ENCODE measurements at places on chromosomes 13 and 19.

GRCh38 chr19:50046649-50047503 lies 21.1 kb downstream of the ZNF473 start:
- H3K27me3 ChIP-seq: no peaks in the 10 kb centered on the region
- peaks cover 5% of the 10 kb centered on the region for H3K4me1 ChIP-seq
- no peak overlapping the region for H3K27ac ChIP-seq
- no peak overlapping the region for H3K4me3 ChIP-seq

GRCh38 chr13:72062566-72062965 lies 195.6 kb upstream of the DACH1 start:
- H3K4me3 ChIP-seq: no peak overlapping the region
- DNase-seq: no peak
- H3K4me1 ChIP-seq: no peaks in the 10 kb centered on the region
- H3K36me3 ChIP-seq: no peaks in the 10 kb centered on the region
- no peaks in the 10 kb centered on the region for H3K27me3 ChIP-seq
- no peak overlapping the region for H3K27ac ChIP-seq

DNA sequence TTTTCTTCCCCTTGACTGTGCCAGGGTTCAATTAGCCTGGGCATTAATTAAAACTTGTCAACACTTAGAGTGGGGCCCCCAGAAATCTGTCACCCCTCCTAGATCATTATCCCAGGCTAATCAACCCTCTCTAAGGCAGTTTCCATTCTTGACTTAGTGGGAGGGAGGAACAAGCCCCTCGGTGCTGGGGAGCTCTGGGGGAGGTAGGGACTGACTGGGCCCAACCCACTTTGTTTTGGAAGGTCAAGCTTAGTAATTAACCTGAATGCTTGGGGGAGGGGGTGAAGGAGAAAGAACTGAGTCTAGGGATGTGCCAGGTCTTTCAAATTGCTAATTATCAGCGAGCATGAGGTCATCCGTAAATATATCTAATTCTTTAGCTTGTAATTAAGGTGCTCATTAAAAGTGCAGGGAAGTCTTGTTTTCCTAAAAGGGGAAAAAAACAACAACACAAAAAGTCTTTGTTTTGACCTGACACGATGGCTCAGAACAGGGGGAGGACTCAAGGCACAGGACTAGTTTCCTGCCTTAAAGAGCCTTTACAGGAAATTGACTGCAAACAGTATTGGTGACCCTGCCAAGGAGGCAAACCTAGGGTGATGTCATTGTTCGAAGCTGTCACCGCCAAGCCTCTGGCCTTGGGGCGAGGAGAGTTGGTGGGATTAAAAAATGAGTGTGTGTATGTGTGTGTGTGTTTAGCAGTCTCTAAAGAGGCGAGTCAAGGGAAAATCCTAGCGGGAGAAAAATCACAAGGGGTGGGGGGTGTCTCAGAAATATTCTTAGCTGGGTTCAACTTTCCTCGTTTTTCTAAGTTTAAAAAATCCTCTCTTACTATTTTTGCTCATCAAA lies 19.4 kb downstream of the ACTN4 start:
- no peaks in the 10 kb centered on the region for H3K27me3 ChIP-seq
- peaks cover 87% of the 10 kb centered on the region for H3K4me1 ChIP-seq
- no peak for DNase-seq
- peak overlapping the region; percentile 77 for H3K4me3 ChIP-seq
- peak overlapping the region; percentile 96 for H3K27ac ChIP-seq
- H3K36me3 ChIP-seq: peaks cover 40% of the 10 kb centered on the region

GRCh38 chr19:46404055-46404752 lies 9.2 kb downstream of the CCDC8 start:
- peaks cover 17% of the 10 kb centered on the region for H3K27me3 ChIP-seq
- H3K36me3 ChIP-seq: no peaks in the 10 kb centered on the region
- DNase-seq: no peak

GRCh38 chr19:19615086-19615485 lies 3.4 kb downstream of the PBX4 start:
- H3K4me3 ChIP-seq: no peak overlapping the region
- no peak for DNase-seq
- H3K27me3 ChIP-seq: no peaks in the 10 kb centered on the region
- H3K27ac ChIP-seq: no peak overlapping the region

- no peak overlapping the region for H3K4me3 ChIP-seq
- no peaks in the 10 kb centered on the region for H3K36me3 ChIP-seq
- H3K27ac ChIP-seq: no peak overlapping the region
- DNase-seq: no peak
- H3K4me1 ChIP-seq: peaks cover 10% of the 10 kb centered on the region
- H3K27me3 ChIP-seq: no peaks in the 10 kb centered on the region
Measured at GRCh38 chr13:46121597-46122163, 16.8 kb upstream of the CPB2 start.

DNA sequence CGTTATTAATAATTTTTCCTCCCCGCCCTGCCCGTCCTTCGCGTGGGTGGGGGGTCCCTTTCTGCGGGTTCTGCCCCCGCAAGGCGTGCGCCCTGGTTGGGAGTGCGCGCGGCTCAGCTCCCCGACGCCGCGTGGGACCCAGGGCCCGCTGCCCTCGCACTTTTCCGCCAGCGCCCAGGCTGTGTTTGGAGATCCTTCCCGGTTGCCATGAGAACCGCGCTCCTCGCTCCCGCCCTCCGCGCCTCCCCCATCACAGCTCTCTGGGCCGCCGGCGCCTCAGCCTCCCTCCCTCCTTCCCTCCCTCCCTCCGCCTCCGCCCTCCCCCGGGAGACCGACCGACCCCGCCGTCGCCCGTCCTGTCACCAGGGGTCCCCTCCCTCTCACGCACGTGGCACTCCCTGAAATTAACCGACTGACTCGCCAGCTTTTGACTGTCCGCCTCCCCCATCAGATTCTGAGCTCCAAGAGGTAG lies 2.4 kb upstream of the SSBP4 start:
- peak overlapping the region; percentile 86 for H3K4me3 ChIP-seq
- H3K4me1 ChIP-seq: peaks cover 39% of the 10 kb centered on the region
- no peaks in the 10 kb centered on the region for H3K27me3 ChIP-seq
- H3K27ac ChIP-seq: peak overlapping the region; percentile 98
- no peaks in the 10 kb centered on the region for H3K36me3 ChIP-seq

- H3K36me3 ChIP-seq: peaks cover 7% of the 10 kb centered on the region
- no peaks in the 10 kb centered on the region for H3K27me3 ChIP-seq
- no peak overlapping the region for H3K27ac ChIP-seq
- no peak overlapping the region for H3K4me3 ChIP-seq
- H3K4me1 ChIP-seq: peaks cover 4% of the 10 kb centered on the region
- peak; percentile 69 for DNase-seq
Measured at GRCh38 chr19:2444251-2445002, 12.3 kb downstream of the LMNB2 start.

DNA sequence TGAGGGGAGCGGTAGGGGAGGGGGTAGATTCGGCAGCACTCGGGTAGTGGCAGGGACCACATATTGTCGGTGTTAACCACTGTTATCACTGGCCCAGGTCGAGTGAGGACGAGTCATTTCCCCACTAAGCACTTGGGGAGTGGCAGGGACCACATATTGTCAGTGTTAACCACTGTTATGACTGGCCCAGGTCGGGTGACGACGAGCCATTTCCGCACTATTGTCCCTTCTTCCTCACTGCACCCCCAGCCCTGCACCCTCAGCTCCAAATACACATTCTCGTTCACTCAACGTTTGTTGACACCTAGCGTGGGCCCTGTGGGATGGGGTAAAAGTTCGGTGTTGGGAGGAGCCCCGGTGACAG lies 467 bp upstream of the CLN5 start:
- peak overlapping the region; percentile 98 for H3K4me3 ChIP-seq
- DNase-seq: no peak
- H3K36me3 ChIP-seq: peaks cover 2% of the 10 kb centered on the region
- H3K27ac ChIP-seq: peak overlapping the region; percentile 93

- H3K4me3 ChIP-seq: no peak overlapping the region
- H3K27ac ChIP-seq: no peak overlapping the region
- no peaks in the 10 kb centered on the region for H3K27me3 ChIP-seq
- H3K36me3 ChIP-seq: no peaks in the 10 kb centered on the region
- H3K4me1 ChIP-seq: no peaks in the 10 kb centered on the region
Measured at GRCh38 chr13:60654415-60654814, 257.4 kb downstream of the TDRD3 start.

DNA sequence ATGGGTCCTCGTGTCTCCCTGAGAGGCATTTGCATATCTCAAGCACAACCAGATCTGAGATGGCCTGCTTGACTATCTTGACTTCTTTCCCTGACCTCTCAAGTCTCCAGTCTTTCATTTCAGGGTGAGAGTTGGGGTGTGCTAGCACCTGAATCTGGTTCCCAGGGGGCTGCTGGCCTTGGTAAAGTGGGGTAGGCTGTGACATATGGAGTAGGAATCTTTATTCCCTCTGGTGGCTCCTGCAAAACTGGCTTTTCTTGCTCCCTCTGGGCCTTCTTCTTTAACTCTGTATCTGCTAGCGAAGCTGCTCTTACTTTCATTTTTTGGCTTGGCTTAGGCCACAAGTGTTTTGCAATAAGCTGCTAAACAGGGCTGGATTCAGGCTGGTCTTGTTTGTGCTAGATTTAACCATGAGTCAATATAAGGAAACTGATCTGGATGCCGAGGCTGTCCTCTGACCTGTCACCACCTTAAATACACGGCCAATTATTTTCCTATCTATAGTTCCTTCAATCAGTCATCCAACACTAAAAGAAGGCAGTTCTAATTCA lies 42.3 kb downstream of the ZNF493 start:
- DNase-seq: no peak
- H3K27ac ChIP-seq: peak overlapping the region; percentile 98
- H3K36me3 ChIP-seq: peaks cover 6% of the 10 kb centered on the region
- H3K4me3 ChIP-seq: peak overlapping the region; percentile 78
- H3K27me3 ChIP-seq: no peaks in the 10 kb centered on the region

GRCh38 chr13:38381890-38382289 lies 32.2 kb downstream of the UFM1 start:
- DNase-seq: no peak
- H3K36me3 ChIP-seq: no peaks in the 10 kb centered on the region
- no peaks in the 10 kb centered on the region for H3K4me1 ChIP-seq
- H3K27me3 ChIP-seq: no peaks in the 10 kb centered on the region
- no peak overlapping the region for H3K4me3 ChIP-seq

DNA sequence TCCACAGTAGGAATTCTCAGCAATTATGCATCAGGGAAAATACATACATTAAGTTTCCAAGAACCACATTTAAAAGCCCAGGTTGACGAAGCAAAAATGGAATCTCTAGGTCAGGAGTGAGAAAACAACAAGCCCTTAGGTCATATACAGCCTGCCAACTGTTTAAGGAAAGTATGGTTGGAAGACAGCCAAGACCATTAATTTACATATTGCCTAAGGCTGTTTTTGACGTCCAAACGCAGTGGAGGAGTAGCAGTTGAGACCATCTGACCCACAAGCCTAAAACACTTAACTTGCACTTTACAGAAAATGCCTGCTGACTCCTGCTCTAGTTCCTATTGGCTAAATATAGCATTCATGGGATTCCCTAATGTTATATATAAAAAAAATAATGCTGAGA lies 299.0 kb downstream of the ITGBL1 start:
- H3K27me3 ChIP-seq: peaks cover 6% of the 10 kb centered on the region
- DNase-seq: no peak
- H3K27ac ChIP-seq: no peak overlapping the region
- no peak overlapping the region for H3K4me3 ChIP-seq
- H3K4me1 ChIP-seq: peaks cover 7% of the 10 kb centered on the region
- H3K36me3 ChIP-seq: no peaks in the 10 kb centered on the region

- no peak for DNase-seq
- no peak overlapping the region for H3K4me3 ChIP-seq
Measured at GRCh38 chr13:94109715-94110374, 369.6 kb downstream of the DCT start.

- no peak overlapping the region for H3K4me3 ChIP-seq
- H3K27ac ChIP-seq: no peak overlapping the region
- H3K4me1 ChIP-seq: no peaks in the 10 kb centered on the region
- no peaks in the 10 kb centered on the region for H3K27me3 ChIP-seq
- DNase-seq: no peak
- H3K36me3 ChIP-seq: peaks cover 4% of the 10 kb centered on the region
Measured at GRCh38 chr19:38801359-38802095, 11.2 kb downstream of the LGALS4 start.

DNA sequence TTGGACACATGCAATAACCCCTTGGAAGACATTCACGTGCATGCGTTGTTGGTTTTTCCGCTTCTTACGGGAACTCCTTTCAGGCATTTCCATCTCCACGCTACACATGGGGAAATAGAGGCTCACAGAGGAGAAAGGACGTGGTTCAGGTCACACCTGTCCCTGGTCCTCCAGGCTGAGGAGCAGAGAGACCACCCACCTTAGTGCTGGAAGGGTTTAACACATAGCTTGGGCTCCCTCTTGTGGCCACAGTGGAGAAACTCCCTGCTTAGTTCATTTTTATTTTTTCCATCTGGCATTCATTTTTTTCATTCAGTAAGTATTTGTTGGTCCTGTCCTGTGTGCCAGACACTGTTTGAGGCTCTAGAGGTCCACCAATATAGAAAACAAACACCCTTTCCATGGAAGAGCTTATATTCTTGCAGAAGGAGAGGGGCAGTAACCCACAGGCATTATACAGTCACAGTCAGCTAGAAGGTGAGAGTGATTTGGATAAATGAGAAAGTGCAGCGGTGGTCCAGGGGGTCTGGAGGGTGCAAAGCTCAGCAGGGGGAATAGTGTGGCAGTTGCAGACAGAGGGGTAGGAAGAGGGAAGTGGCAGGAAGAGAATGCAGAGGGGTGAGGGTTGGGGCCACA lies 24.2 kb upstream of the TTYH1 start:
- H3K4me1 ChIP-seq: peaks cover 6% of the 10 kb centered on the region
- H3K27me3 ChIP-seq: peaks cover 39% of the 10 kb centered on the region
- DNase-seq: no peak
- H3K36me3 ChIP-seq: no peaks in the 10 kb centered on the region
- H3K4me3 ChIP-seq: peak overlapping the region; percentile 10
- H3K27ac ChIP-seq: peak overlapping the region; percentile 8

DNA sequence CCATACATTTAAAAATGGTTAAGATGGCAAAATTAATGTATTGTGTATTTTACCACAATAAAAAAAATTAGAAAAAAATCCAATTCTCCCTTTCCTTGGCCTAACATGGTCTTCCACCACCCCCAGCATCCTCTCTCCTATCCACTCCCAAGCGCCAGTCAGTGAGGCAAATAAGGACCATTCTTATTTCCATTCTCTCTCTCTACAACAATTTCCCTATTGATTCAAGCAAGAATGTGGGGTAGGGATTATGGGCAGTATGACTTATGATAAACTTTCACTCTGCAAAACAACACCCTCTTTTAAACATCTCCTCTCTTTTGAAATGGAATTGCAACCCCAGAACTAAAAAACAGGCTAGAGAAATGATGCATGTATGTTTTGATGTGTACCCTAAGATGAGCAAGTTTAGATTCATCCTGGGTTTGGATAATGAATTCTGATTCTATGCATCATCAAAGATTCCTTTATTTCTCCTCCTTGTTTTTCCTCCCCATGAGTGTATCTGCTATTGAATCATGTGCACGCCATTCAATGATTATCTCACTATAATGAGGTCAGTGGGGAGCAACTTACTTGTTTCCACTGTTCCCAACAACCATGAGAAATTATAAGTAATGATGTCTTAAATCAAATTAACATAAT lies 3.5 kb downstream of the STARD13 start:
- no peaks in the 10 kb centered on the region for H3K36me3 ChIP-seq
- H3K4me1 ChIP-seq: peaks cover 32% of the 10 kb centered on the region
- no peak for DNase-seq
- H3K4me3 ChIP-seq: peak overlapping the region; percentile 24

Measured in type B pancreatic cell (in vitro differentiated cells).